Brain microvascular endothelial cell (primary cell): ENCODE measurements at places on chromosomes 7 and 10.

GRCh38 chr7:8913682-8914081 lies 480.3 kb downstream of the NXPH1 start:
- DNase-seq = no peak

- DNase-seq = peak; percentile 89
These were observed 152.7 kb downstream of the SKIDA1 start for GRCh38 chr10:21372651-21373410.

- DNase-seq = no peak
These were observed 14.3 kb downstream of the IL15RA start for GRCh38 chr10:5963071-5963470.

DNA sequence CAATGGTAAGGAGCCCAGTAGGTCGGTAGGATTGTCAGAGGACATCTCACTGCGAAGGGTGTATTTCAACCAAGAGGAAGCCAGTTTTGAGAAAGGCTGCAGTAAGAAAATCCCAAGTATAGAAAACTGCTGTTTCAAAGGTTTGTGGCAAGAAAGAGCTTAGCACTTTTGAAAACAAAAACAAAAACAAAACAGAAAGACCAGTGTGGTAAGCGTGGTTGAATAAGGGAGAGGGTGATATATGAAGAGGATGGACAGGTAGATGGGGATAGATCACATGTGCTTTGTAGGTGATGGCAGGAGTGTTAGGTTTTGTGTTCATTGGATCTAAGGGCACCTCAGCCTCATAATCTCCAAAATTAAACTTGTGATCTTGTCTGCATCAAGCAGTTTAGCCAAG lies 141.6 kb upstream of the WNT16 start:
- DNase-seq = no peak

DNA sequence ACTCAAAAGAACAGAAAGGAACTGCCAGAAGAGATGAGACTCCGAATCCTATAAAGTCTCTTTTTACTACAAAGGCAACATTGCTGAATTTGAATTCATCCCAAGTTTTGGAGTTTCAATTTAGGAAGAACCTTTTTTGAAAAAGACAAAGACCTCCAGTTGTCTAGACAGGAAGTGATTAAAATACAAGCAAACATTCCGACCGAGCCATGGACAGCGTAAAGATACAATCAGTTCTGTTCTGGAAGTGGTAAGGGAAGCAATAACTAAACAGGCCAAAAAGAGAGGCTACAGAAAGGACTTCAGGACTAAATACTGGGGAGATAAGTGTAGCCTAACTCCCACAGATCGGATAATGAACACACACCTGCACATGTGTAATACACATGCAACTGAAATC lies 101.0 kb downstream of the SMURF1 start:
- DNase-seq = peak; percentile 64

- DNase-seq = no peak
These were observed 13.9 kb downstream of the VENTX start for GRCh38 chr10:133251388-133252222.

GRCh38 chr10:11264296-11265048 lies 246.8 kb downstream of the CELF2 start:
- no peak for DNase-seq

- DNase-seq = no peak
These were observed 16.1 kb downstream of the TBATA start for GRCh38 chr10:70769121-70769520.

- no peak for DNase-seq
These were observed 59.6 kb upstream of the AKR1E2 start for GRCh38 chr10:4766454-4766853.

- DNase-seq = no peak
These were observed 121.0 kb downstream of the NEURL1 start for GRCh38 chr10:103614306-103615158.

- no peak for DNase-seq
These were observed 250.4 kb downstream of the DNAJB6 start for GRCh38 chr7:157587051-157587804.

DNA sequence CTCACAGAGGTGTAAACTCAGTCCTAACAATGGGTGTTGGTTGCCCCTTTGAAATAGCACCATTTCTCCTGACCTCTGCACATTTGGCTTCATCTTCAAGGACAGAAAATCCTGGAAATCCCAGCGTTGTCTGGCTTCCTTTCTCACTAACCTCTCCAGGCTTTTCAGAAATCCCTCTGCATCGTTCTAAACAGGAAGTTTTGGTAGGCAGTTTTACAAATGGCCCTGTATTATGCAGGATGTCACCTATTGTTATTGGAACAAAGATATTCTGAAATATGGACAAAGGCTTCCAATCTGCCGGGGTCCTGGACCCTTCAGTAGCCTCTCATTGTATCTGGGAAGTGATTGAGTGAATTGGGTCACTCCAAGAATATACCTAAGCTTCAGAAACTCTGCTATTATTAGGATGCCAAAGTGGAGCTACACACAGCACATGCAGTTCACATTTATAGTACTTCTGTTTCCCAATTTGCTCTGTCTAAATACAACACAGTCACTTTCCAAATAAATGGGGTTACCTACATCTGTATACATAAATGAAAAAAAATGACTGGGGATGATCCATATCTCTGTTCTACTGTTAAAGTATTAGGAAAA lies 134.8 kb upstream of the KLF6 start:
- DNase-seq = no peak

- no peak for DNase-seq
These were observed 72.3 kb upstream of the LEP start for GRCh38 chr7:128168667-128169210.
